NCI-H1105 treated with DMSO at 0.1 percent for 48 hours (cell line): ENCODE measurements at places on chromosomes 6 and 20.

DNA sequence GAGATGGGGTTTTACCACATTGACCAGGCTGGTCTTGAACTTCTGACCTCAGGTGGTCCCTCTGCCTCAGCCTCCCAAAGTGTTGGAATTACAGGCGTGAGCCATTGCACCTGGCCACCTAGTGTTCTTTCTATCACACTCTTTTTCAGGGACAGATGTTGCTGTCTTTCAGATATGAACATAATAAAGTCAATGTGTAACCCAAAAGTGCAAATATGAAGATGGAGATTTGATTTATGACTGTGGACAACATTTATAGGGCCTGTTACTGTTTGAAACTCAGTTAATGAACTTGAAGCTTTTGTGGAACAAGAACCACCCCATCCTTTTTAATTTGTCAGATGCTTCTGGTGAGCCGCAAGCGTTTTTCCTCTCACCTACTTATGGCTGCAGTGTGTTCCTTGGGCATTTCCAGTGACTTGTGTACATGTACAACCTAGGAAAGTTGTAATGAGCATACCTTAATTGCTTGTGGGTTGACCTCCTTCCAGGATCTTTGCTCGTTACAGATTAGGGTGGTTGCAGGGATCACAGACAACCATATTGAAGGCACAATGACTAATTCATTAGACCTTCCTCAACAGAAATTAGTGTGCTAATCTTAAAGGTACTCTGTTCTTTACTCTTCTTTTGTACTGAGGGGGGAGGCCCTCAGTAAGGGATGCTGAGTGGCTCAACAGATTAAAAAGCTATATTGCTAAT is 6.8 kb downstream of the TBPL1 start:
- DNase-seq: no peak

- no peak for DNase-seq
Observed at GRCh38 chr6:115948751-115949150, 111.9 kb downstream of the FRK start.

GRCh38 chr6:162331911-162332310 is 395.7 kb downstream of the PRKN start:
- DNase-seq: no peak

DNA sequence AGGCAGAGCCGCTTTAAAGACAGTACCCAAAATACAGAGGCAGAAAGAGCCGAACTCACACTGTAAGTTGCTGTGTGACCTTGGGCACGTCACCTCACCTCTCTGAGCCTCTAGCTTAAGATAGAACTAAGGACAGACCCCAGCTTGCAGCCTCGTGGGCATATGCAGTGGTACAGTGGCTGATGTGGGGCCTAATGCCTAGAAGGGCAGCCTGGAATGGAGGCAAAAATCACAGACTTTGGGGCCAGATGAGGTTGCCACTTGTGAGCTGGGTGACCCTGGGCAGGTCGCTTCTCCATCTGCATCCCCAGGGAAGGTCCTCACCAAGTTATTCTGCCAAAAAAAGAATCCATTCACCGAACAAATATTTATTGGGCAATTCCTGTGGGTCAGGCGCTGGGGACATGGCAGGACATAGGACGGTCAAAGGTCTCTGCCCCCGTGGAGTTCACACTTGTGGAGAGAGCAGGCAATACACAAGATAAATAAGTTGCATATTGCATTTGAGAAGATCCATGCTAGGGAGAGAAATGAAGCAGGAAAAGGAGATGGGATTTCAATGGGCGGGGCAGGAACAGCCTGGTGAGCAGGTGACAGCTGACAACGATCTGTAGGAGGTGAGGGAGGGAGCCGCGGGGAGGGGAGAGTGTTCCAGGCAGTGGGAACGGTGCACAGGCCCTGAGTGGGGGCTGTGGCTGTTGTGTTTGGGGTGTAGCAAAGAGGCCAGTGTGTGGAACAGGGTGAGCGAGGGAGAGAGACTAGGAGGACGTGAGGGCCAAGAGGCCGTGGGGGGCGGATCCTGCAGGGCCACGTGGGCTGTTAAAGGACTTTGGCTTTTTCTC is 115.2 kb downstream of the CEBPB start:
- peak; percentile 18 for DNase-seq

DNA sequence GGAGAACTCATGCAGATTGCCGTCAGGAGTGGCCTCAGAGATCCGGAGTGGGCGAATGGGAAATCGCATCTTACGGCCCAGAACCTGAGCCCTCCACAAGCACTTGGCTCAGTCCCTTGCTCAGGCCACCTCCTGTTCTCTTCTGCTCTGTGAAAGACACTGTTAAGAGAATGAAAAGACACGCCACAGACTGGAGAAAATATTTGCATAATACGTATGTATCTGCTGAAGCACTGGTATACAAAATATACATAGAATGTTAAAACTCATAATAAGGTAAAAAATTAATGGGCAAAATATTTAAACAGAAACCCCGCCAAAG is 838 bp upstream of the POM121L2 start:
- DNase-seq: no peak

DNA sequence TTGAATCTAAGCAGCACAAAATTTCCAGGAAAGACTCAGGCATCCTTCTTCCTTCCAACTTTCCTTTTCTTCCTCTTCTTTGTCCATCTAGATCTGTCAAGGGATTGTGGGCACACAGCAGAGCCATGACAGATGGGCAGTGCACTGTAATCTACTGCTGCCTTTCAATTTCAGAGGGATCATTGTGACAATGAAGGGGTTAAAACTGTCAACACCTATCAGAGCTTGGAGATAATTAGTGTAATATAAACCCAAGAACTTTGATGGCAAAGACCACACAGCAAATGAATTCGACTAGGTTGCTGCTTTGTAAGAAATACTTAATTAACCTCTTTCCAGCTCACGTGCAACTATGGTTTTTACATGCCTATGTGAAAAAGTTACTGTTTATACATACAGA is 55.0 kb downstream of the SAMD5 start:
- no peak for DNase-seq

GRCh38 chr6:28371706-28372451 is 22.1 kb downstream of the ZKSCAN3 start:
- DNase-seq: no peak

GRCh38 chr20:49832632-49833327 is 20.2 kb downstream of the SLC9A8 start:
- no peak for DNase-seq

DNA sequence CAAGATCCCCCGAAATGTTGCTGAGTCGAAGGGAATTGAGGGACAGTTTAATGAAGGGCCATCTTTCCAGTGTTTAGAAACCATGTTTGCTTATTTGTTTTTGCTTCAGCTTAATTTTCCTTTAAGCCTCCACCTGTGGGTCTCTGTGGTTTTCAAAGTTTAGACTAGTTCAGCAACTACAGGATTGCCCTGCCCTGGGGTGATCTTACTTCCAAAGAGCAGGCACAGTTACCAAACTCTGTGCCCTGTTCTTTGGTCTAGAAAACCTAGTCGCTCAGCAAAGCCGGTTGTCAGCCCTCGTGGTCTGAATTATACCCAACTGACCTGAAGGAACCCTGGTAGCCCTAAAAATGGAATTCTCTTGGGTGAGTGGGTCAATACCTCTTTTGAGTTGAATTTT is 219.2 kb upstream of the GMDS start:
- DNase-seq: no peak

DNA sequence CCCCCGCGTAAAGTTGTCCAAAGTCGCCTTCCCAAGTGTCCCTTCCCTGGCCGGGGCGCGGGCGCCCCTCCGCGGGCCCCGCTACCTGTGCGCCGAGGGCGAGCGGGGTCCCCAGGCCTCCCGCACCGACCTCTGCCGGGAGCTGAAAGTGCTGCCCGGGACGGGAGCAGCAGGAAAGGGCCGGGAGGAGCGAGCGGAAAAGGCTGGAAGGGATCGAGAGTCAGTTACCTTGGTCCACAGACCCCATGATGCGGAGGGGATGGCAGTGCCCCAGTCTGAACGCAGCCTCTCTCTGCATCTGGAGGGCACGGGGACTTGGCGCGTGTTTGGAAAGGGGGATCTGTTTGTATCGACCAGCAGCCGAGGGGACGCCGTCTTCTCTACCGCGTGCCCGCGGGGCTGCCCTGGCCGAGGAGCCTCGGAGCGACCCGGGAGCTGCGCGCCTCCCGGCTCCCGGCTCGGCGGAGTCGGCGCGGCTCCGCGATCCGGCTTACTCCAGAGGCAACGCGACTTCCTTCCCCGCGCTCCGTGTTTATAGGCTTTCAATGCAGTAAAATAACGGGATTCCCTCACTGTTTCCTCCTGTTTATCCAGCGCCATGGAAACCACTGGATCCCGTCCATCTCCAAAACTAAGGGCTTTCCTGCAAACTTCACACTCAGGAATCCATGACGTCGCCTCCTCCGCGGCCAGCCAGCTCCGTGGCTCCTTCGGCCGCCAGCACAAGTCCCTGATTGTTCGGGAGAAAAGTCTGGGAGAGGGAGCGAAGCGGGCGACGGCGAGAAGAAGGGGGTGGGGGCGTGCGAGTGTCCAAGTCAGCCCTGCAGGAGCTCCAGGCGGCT is 20.0 kb upstream of the NFATC2 start:
- DNase-seq: peak; percentile 64

GRCh38 chr6:37202788-37203491 is 33.0 kb downstream of the PIM1 start:
- DNase-seq: no peak
